NCI-H510A (cell line): ENCODE measurements at places on chromosomes 7 and 10.
A peak's percentile ranks its signal among the peaks of the same experiment; 100 is the strongest.

GRCh38 chr7:51010534-51010933 lies 227.8 kb upstream of the GRB10 start:
- no peak for DNase-seq

DNA sequence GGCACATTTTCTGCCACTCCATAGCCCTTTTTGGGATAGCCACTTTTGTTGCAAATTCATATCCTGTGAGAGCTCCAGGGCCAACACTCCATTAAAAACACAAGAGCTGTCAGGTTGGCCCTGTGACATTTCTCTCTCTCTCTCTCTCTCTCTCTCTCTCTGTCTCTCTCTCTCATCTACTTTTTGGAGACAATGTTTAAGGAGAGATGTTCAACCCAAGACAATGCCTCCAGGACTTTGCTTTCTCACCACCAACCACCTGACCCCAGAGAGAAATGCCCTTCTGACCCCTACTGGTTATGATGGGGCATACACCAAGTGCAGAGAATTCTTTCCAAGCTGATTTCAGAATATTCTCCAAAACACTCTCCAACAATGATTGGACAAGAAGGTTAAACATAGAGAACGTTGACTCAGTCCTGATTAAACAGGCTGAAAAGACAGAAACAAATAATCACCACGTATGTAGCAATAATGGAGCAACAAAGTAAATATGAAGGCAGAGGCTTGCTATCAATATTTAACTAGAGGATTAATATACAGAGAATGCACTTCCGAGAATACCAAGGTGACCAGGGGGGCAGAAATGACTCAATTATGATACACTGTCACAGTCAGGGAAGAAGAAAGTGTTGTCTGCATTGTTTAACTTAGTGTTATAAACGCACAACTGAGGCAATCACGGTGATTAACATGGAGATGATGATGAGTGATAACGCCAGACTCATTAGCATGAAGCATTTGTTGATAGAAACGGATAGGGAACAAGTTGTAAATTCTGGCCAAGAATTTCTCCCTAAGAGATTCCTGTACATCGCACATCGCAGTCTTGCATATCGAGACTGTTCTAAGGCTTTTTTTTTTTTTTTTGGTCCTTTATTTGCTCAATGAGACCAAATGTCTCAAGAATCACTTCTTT lies 178.5 kb downstream of the NRP1 start:
- no peak for DNase-seq

GRCh38 chr10:49615721-49616120 lies 1.9 kb downstream of the CHAT start:
- no peak for DNase-seq

DNA sequence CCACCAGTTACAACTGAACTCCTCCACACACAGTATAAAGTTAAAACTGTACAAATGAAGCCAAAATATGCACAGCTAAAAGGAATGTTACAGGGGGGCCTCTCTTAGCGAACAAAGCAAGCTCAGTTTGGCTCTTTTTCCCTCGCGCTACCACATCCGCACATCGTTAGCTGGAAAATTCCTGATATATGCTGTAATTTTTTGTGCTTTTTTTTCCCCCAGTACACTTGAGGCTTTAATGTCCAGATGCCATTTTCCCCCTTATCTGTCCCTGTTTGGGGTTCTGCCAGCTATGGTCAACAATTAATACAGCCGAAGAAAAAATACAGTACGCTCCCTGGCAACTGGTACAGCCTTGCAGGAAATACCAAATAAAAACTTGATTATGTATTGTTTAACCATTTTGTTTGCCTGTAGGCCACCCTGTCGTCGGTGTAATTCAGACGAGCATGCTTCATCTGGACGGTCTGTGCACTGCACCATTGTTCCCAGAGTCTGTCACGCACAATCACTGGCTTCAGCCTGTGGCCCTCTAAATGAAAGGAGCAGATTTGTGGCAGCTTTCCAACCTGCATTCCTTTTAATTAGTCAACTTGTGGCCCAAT lies 108.1 kb upstream of the FAM133B start:
- no peak for DNase-seq

- no peak for DNase-seq
These were observed 174.0 kb downstream of the PRKAG2 start for GRCh38 chr7:151702961-151703360.

GRCh38 chr10:126387931-126388911 lies at the start of gene ADAM12:
Gene ADAM12 (minus strand): TSS chr10:126388477. CDS start chr10:126388145, 332 bp downstream.
- DNase-seq = no peak

- DNase-seq = no peak
These were observed 25.2 kb upstream of the CPXM2 start for GRCh38 chr10:123916775-123917174.

- DNase-seq = peak; percentile 69
These were observed 812 bp upstream of the IDE start for GRCh38 chr10:92574548-92575261.

- no peak for DNase-seq
These were observed 254.5 kb upstream of the RNF32 start for GRCh38 chr7:156386097-156386496.

DNA sequence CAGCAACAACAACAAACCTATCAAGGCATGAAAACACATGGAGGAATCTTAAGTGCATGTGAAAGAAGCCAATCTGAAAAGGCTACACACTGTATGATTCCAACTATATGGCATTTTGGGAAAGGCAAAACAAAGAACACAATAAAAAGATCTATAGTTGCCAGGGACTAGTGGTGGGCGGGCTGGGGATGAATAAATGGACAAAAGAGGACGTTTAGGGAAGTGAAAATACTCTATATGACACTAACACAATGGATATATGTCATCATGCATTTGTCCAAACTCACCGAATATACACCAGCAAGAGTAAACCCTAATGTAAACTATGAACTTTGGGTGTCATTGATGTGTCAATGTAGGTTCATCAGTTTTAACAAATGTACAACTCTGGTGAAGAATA lies 89.1 kb downstream of the SEMA3E start:
- no peak for DNase-seq
